ENCODE measurements at places on chromosomes 11 and 22.

DNA sequence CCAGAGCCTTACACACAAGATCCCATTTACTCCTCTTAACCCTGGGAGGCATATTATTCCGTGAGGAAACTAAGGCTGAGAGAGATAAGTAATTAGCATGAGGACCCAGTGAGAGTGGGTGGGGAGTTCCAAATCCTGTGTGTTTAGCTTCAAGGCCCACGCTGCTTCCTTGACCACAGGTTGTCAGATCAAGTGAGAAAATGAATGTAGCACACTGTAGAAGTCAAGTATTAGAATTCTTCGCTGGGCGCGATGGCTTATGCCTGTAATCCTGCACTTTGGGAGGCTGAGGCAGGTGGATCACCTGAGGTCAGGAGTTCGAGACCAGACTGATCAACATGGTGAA lies 3.8 kb downstream of the CYB561A3 start:
- no peak for DNase-seq

DNA sequence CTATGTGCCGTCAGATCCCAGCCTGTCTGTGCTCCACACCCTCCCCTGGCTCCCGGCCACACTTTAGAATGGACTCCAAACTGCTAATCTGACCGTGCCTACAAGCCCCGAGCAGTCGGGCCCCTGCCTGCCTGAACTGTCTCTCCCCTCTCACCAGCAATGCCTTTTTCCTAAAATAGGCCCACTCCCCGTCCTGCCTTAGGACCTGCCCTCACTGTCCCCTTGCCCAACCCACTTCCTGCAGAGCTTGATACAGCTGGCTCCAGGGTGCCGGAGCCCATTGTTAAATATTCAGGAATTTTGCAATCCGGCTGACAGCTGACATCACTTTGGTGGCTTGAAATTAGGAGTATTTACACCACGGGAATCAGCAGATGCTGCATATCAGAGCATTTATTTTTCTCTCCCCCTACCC lies 21.4 kb downstream of the MN1 start:
- no peak for DNase-seq

GRCh38 chr11:126840975-126841374 lies 159.6 kb downstream of the KIRREL3 start:
- no peak for DNase-seq

DNA sequence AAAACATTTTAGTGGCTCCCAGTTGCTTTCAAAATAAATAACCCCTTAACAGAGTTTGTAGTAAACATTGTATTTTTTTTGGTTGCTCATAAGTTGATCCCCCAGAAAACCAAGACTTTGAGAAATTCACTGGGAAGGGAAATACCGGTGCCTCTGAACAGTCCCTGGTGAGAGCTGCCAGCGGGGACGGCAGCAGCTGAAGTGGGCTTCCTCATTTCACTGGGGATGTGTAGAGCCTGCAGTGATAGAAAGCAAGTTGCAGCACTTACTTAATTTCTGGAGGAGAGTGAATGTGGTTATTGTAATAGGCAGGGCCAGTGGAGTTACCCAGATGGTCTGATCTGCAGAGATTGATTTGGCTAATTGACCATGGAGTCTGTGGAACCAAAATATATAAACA lies 18.6 kb upstream of the MCHR1 start:
- no peak for DNase-seq

DNA sequence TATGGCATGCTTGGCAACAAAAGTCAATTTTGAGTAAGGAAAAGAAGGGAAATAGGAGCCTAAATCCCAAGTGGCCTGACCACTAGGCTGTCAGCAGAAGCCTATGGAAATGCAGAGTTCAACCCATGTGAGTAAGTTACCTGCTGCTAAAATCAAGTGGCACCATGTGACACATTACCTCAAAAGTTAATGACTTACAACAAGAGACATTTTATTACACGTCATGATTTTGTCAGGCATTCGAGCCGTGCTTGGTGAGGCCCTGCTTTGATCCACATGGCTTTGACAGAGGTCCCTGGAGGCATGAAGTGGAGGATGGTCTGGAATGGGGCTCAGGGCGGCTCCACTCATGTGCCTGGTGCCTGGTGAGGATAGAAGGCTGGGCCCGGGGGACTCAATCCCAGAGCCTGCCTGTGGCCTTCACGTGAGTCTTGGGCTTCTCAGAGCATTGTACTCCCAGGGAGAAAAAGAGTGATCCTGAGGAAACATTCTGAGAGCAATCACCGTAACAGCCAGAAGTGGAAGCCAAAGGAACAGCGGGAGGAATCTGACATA lies 339.1 kb upstream of the B3GAT1 start:
- no peak for DNase-seq

- DNase-seq: no peak
These were observed 2.7 kb downstream of the SLC43A1 start for GRCh38 chr11:57512646-57513451.

- no peak for DNase-seq
These were observed 5.8 kb downstream of the VSTM5 start for GRCh38 chr11:93844568-93844967.

DNA sequence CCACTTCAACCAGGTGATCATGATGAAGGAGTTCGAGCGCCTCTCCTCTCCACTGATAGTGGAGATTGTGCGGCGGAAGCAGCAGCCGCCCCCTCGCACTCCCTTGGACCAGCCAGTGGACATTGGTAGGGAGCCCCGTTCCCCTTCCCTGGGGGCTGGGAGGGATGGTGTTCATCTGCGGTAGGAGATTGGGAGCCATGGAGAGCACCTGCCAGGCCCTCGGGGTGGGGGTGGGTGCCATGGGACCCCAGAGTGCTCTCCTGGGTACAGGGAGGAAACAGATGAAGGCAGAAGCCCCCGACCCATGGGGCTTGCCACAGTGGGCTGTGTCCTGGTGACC lies 7.0 kb downstream of the THAP7 start:
- DNase-seq: no peak

DNA sequence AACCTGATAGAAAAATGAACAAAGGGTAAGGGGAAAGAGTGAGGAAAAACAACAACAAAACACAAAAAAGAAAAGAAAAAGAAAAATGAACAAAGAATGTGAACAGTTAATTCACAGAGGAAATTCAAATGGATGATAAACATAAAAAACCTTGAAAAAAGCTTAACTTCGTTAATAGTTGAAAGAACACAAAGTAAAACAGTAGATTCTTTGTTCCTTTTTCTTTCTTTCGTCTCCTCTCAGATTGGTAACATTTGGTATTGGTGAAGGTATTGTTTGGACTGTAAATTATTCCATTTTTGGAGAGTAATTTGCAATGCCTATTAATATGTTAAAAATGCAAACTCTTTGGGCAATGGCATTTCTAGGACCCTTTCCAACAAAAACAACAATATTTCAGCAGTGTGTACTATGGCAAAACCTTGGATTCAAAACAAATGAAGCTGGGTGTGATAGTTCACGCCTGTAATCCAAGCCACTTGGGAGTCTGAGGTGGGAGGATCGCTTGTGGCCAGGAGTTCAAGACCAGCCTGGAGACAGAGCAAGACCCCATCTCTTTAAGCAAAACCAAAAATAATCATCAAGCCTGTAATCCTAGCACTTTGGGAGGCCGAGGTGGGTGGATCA lies 3.3 kb upstream of the BACE1 start:
- DNase-seq: no peak

DNA sequence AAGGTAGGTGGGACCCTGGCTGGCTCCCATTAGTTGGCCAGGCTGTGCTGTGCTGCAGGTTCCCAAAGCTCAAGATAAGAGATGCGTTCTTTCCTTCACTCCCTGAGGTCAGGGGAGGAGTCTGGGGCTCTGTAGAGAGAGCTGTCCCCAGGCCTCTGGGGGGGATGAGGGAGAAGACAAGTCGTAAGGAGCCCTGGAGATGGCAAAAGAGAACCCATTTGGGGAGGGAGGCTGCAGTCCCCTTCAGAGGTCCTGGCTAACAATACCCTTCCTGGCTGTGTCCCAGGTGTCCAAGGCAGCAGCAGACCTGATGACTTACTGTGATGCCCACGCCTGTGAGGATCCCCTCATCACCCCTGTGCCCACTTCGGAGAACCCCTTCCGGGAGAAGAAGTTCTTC lies 916 bp downstream of the GNG3 start:
- DNase-seq: no peak

DNA sequence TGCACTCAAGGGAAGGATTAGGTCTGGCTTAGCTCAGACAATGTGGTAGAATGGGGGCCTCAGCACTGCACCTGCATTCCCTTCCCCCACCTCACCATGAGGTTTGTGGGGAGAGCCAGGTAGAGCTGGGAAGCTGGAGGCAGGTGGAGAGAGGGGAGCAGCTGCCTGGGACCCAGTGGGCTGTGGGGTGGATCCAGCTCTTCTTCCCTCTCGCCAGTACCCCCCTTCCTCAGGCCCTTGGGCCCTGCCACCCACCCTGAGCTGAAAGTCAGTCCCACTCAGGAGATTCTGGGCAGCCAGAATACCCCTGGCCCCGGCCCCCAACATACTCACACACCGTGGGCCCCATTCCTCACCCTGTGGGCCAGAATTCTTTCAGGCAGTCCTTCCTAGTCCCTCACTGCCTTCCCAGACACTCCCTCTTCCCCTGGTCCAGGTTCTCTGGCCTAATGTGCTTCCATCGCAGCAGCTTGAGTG lies 3.1 kb upstream of the POLD4 start:
- DNase-seq: no peak

- DNase-seq: no peak
These were observed 2.0 kb downstream of the KCNJ11 start for GRCh38 chr11:17386331-17387084.

- peak; percentile 22 for DNase-seq
These were observed 9.9 kb downstream of the NARS2 start for GRCh38 chr11:78564490-78565467.

DNA sequence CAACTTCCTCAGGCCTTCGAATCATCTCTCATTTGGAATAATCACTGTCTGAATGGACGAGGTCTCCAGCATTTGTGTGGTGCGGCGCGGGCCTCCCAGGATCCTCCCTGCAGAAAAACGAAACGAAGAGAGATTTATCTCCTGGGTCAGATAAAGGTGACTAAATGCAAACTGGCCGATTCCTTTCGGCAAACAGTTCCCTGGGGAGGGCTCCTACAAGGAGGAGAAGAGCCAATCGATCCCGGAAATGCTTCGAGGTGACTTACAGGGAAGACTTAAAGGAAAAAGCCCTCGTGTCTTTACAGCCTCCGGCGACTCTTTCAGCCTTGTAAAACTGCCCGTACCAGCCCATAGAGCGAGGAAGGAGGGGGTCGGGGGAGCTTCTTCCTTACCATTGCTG lies 126.5 kb downstream of the MIAT start:
- no peak for DNase-seq

- no peak for DNase-seq
These were observed 80.9 kb downstream of the TRIM29 start for GRCh38 chr11:120057028-120057330.

DNA sequence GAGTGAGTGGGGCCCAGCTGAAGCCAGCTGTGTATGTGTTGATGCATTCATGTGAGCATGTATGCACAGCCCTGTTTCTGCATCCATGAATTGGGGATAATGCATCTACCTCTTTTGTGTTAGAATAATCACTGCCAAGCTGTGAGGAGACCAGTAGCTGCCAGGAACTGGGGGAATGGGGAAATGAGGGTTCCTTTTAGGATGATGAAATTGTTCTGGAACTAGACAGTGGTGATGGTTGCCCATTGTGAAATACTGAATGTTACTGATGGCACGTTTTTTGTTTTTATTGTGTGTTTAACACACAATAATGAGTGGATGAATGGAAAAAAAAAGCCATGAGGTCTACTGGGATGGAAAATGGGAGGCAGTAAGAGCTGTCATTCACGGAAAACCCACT lies 45.3 kb upstream of the WNT11 start:
- no peak for DNase-seq

DNA sequence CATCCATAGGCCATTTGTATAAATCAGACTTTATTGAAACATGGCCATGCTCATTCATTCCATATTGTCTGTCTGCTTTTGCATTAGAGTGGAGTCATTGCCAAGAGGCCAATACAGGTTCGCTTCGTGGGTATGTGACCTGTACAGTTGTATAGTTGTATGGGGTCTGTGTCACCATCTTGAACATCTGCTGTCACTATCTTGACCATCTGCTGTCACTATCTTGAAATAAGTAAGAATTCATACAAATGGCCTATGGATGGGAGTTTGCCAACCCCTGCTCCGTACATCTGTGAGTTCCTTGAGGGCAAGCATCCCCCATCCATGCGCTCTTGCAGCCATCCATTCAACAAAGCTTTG lies 44.4 kb upstream of the ANO1 start:
- no peak for DNase-seq

- no peak for DNase-seq
These were observed 38.9 kb upstream of the EED start for GRCh38 chr11:86205421-86206336.

DNA sequence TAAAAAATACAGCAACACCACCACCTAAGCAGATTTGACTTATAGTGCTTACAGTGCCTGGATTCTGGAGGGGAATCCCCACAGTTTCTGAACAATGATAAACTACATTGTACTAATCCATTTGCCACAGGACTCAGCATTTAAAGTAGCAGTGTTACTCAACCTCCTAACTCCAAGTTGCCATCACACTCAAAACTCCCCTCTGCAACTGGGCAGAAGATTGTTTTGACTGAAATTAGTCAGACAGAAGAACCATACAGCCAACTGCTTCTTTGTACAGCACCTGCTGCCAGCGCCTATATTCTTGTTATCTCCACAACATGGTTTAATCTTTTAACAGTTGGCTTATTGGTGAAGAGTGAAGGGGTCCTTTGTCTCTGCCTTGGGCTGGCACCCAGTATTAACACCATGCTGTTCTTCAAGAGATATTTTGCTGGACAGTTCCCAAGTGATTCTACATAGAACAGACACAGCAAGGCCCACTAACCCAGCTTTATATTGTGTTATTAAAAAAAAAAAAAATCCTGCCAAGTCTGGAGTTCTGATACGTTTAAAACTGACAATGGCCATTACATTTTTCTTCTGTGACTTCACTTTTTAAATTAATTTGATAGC lies 273.2 kb downstream of the DCDC1 start:
- DNase-seq: no peak

DNA sequence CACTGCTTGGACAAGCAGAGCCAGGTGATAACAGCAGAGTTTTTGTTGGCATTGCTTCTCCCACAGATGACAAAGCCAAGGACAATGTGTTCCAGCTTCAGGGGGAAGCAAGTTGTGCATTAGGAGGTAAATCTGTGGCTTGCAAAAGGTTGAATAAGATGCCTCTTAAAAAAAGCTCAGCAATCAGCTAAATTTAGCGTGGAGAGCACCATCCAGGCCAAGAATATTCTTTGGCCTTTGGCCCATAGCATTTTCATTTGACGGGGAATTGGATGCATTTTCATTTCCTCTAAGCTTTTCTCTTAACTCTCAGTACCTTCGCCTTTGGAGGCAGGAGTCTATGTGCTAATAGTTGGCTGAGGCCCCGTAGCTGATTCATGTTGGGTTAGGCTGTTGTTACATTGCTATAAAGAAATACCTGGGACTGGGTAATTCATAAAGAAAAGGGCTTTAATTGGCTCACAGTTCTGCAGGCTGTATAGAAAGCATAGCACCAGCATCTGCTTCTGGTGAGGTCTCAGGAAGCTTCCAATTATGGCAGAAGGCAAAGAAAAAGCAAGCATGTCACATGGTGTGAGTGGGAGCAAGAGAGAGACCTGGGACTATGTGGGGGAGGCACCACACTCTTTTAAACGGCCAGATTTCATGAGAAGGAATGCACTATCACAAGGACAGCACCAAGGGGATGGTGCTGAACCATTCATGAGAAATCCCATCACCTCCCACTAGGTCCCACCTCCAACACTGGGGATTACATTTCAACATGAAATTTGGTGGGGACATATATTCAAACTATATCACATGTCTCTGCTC lies 350.1 kb upstream of the C11orf87 start:
- no peak for DNase-seq

- DNase-seq: no peak
These were observed 92.3 kb downstream of the SCN3B start for GRCh38 chr11:123562158-123562557.

GRCh38 chr11:19191530-19192169 lies 10.1 kb downstream of the CSRP3 start:
- DNase-seq: no peak
